ENCODE measurements at places on chromosomes 11 and 22.

DNA sequence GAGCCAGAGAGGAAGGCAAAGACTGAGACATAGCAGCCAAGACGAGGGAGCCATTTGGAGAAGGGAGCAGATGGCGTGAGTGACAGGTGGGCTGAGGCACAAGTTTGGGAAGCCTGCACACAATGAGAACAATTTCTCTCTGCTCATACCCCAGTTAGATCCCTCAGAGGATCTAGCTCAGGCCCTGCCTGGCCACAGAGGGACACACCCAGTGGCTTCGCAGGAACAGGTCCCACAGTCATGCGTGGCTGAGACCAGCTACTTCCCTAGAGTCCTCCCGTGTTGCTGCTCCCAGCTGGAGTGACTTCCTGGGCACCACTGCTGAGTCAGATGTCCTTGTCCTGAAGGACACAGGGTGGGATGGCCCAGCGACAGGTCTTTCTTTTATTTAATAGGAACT, 33.4 kb upstream of the LYVE1 start:
- no peak for DNase-seq

GRCh38 chr11:76849376-76849775, 11.3 kb upstream of the ACER3 start:
- no peak for DNase-seq

- DNase-seq: no peak
Measured at GRCh38 chr11:120285256-120285655, 39.8 kb upstream of the TLCD5 start.

DNA sequence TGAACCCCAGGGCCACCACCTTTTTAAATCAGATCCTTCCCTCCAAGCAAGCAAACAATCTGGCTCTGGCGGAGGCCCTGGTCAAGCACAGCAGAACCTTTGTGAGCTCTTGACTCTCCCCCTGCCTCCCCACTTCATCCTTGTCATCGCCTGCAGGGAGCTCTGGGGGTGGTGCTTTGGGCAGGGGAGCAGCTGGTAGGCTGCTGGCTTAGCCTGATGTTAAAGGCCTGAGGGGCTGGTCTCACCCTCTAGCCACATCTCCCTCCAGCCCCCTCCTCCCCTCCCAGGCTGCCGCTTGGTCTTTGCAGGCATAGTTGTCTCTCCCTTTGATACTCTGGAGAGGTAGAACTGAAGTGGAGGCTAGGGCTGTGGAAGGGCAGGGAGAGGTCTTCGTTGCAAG, 50.9 kb downstream of the THAP12 start:
- no peak for DNase-seq

DNA sequence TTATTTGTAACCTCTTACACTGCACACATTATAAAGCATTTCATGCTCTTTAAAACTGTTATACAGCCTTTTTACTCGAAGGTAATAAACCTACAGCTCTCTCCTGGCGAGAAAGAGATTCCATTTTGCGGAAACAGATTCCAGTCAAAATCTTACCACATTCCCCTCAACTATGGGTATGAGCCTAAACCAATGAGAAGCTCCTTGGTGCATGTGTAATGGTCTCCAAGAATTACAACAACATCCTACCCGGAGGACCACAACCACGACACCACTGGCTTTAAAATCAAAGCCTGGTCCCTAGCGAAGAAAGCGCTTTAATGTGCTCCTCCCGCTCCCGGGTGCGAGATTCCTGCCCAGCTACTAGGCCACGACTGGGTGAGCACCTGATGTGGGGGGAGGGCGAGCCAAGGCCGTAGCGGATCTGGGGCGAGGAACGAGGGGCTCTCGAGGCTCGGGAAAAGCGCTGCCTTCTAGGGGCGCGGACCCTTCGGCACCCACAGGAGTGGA, 821 bp downstream of the CELF1 start:
- no peak for DNase-seq

GRCh38 chr22:23037429-23038333, 32.6 kb upstream of the GNAZ start:
- DNase-seq: no peak

DNA sequence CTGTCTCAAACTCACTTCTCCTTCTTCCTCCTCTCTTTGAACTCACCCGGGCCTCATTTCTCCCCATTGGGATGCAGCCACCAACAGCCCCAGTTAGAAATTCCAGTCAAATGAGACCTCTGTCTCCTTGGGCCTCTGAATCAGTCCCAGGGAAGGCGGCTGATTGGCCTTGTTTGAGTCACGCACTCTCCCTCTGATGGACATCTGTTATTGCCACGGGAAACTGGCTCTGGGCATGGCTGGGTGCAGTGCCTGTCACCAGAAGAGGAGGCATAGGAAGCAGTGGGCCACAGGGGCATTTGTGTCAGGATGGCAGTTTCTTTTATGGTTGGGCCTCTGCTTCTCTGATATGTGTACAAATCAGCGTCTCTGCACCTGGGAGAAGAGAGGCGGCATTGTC, 9.6 kb upstream of the WNT11 start:
- no peak for DNase-seq

DNA sequence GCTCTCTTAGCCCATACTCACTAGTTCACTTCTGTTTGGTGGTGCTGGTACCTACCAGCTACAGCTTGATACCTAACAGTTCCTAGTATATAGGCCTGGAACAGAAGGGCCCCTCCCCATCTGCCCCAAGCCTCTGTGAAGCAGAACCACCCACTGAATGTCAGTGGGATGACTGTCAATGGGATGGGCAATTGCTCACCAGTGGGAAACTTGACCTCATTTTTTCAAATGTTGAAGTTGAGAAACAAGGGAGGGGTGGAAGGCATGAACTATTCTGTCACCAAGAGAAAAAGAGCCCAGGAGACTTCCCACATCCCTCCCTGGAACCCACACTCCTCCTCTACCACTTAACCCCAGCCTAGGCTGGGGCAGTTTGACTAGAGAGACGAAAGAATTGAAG, at the start of gene NLRP10:
Gene NLRP10 (minus strand): TSS at position 62 of the 400 bp plus-strand sequence. CDS start 1,952 bp downstream, outside the sequence.
- no peak for DNase-seq

- DNase-seq: no peak
Measured at GRCh38 chr22:36144886-36145541, 15.5 kb downstream of the APOL3 start.

- no peak for DNase-seq
Measured at GRCh38 chr11:116037861-116038260, 533.6 kb upstream of the CADM1 start.

DNA sequence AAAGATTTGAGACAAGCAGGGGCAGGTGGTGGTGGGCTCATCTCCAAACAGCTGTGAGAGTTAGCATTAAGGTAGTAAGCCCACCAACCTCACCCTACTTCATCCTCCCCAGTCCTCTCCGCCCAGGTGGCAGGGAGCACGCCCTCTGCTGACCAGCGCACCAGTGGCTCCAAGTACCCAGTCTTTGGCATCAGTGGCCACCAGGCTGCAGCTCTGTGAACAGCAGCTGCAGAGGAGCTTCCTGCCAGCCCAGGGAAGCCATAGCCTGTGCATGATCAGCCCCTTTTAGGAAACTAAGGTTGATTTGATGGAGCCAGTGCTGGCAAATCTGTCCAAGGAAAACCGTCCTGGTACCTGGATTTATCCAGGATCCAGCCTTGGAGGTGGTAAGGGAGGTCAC, 21.7 kb downstream of the CAVIN3 start:
- no peak for DNase-seq

DNA sequence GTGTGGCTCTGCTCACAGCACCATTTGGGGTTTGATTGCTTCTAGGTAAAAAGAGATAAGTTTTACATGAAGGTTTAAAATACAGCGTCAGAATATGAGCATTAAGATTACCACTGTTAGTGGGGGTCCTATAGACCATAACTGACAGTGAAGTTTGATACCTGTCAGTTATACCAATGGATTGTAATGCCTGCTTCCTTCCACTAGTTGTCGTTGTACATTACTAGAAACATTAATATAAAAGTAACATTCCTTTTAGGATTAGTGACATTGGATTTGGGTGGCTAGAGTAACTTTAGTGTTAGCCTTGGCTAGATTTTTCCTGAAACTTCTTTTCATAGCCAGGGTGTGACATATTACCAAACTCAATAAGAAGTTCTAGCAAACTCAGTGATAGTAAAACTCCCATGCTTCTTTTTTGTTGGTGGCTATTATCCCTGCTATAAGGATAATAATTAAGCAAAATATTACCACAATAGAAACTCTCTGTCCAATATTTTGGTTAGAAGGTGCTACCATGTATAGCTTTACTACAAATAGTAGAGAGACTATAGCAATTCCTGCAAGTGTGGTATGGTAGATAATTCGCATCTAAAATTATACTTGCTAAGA, 57.1 kb downstream of the FAM181B start:
- no peak for DNase-seq

DNA sequence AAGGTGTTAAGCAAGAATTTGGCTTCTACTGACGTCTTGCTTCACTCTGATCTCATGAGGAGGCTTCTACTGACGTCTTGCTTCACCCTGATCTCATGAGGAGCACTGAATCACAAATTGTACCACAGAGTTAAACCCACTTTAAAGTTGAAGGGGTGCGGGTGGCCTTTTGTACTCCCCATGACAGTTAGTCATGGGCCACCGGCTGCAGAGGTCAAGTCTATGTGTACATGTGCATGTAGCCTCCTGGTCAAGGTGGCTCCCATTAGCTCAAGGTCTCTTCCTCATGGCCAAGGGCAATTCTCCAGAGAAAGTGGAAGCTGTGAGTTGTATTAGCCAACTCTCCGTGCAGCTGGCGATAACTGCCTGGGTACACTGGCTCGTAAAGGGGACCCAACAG, 23.1 kb upstream of the FZD4 start:
- no peak for DNase-seq

GRCh38 chr22:20815477-20816050, 41.7 kb downstream of the SERPIND1 start:
- no peak for DNase-seq

GRCh38 chr22:44256556-44257485, 55.9 kb downstream of the SHISAL1 start:
- no peak for DNase-seq

DNA sequence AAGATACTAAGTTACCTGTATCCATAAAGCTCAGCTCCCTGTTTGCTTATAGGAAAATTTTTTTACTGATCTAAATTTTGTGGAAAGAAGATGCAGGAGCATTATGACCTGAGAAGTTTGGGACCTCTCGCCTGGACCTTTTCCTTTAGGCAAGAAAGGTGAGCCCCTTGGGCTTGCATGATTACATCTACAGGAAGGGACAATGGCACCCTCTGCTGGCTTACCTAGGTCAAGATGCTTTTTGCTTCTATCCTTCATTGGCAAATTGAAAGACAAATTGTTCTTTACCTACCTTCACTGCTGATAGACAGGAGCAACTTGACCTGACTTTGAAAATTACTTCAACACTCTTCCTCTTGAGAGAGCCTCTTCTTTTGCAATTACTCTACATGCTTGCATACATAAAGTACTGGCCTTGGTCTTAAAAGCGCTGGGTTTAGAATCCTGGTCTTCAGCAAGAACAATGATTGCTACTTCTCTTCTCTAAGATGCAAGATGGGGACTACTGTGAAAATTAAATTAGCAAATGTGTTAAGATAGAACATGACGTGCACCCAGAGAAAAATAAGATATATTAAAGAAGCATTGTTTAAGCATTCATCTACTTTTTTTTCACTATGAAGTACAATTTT, 147.2 kb downstream of the TRPC6 start:
- DNase-seq: no peak

DNA sequence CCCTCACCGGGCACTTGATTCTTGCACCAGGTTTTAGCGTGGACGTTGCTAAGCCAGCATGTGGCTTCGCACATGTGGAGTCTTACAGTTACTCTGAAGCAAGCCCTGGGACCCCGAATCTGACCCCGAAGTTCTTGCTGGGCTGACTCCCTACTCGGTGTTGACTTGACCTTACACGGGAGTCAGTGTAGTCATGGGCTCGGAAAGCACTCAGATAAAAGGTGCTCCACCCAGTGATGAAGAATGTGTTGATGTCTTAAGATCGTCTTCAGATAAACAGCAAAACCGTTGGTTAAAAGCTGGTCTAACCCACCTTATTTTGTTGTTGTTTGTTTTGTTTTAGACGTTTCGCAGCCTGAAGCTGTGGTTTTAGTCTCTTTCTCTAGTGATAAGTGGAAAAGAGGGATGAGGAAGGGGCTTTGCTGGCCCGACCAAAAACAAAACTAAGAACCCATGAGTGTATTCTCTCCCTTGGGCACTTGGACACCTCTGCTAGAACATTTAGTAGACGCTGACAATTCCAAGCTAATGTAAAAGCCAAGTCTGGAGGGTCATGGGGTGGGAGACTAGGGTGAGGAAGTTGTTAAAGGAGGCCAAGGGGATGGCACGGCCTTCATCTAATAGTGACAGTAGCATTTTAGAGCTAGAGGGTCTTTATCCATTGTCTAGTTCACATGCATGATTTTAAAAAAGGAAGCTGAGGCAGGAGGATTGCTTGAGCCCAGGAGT, 69.9 kb downstream of the BCR start:
- no peak for DNase-seq

DNA sequence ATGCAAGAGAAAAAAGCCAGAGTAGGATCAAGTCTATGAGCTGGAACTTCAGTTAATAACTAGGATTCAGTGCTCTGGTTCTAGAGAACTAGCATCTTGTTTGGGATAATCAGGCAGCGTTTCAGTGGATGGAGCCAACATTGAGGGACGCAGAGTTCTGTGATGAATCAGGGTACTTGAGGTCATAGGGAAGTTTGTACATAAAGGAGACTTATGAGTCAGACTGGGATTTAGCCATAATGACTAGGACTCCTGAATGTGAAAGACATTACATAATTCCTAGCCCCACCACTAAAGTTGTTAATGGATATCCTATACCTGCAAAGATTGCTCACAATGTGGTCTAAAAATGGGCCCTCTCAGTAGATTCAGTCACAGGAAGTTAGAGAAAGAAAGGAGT, 6.8 kb downstream of the SLN start:
- DNase-seq: no peak

GRCh38 chr11:90135016-90135415, 553 bp downstream of the NAALAD2 start:
- no peak for DNase-seq

- DNase-seq: no peak
Measured at GRCh38 chr22:46770726-46771125, 8.3 kb downstream of the TBC1D22A start.

GRCh38 chr11:35238882-35239281, 99.9 kb downstream of the CD44 start:
- DNase-seq: no peak

DNA sequence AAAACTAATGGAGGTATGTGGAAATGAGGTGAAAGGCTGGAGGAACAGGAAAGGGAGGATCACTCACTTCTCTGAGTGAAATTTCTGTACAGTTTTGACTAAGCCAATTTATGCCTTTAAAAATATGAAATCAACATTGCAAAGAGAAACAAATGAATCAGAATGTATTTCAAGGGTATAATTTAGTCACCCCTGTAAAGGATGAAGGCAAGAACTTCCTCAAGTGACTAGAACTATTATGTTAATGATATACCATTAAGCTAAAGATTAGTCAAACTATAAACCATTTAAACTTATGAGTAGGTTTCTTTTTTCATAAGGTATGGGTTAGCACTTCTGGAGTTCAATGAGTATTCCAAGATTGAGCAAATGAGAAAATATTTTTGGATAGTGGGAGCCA, 184.5 kb upstream of the CHORDC1 start:
- no peak for DNase-seq

GRCh38 chr11:133951327-133952198, 5.2 kb downstream of the IGSF9B start:
- DNase-seq: no peak

GRCh38 chr22:43512279-43512678, 100.5 kb downstream of the MPPED1 start:
- DNase-seq: no peak

- no peak for DNase-seq
Measured at GRCh38 chr22:36505998-36506635, 723 bp downstream of the FOXRED2 start.

Data from stimulated activated naive CD4-positive, alpha-beta T cell treated with Interleukin-2 at 50 U/mL for 16 hours (primary cell).